Nephron progenitor cell (in vitro differentiated cells): ENCODE measurements at places on chromosomes 6 and 20.
A peak's percentile ranks its signal among the peaks of the same experiment; 100 is the strongest.

GRCh38 chr20:19344341-19344740 lies 131.9 kb downstream of the SLC24A3 start:
- no peak for DNase-seq

DNA sequence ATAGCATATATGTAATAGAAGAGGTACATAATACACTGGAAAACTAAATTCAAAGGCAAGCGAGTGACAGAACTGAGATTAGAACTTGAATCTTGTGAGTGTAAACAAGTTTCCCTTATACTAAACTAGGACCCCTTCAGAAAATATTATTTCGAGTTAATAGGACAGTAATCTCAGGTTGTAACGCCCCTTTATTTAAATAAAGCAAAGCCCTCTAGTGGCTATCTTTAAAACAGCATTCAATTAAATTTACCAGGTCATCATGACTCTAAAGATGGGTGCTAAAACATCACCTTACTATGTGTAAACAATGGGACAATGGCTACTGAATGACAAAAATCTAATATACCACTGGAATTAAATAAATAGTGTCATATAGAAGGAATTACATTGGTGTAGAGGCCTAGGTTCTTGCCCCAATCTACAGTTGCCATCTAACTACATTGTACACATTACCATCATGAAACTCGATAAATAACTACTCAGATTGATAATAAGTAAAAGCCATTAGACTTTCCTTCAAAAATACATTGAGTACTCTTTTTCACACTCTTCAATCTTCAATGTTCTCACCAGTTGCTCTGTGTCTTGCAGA lies 255.4 kb upstream of the IRAK1BP1 start:
- no peak for DNase-seq

GRCh38 chr20:52226370-52226769 lies 34.8 kb upstream of the ZFP64 start:
- no peak for DNase-seq

- DNase-seq, result no peak
Observed at GRCh38 chr6:121733234-121733633, 297.8 kb downstream of the GJA1 start.

DNA sequence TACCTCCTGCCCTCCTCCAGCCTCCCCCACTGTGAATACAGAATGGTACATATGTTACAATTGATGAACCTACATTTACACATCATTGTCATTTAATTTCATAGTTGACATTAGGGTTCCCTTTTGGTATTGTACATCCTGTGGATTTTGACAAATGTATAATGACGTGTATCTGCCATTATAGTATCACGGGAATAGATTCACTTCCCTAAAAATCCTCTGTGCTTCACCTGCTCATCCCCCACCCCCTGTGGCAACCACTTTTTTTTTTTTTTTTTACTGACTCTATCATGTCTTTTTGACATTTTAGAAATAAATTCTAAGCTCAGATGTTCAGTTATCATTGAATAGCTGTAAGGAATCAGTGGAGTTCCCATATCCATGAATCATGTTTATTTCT lies 30.4 kb downstream of the HECA start:
- no peak for DNase-seq

DNA sequence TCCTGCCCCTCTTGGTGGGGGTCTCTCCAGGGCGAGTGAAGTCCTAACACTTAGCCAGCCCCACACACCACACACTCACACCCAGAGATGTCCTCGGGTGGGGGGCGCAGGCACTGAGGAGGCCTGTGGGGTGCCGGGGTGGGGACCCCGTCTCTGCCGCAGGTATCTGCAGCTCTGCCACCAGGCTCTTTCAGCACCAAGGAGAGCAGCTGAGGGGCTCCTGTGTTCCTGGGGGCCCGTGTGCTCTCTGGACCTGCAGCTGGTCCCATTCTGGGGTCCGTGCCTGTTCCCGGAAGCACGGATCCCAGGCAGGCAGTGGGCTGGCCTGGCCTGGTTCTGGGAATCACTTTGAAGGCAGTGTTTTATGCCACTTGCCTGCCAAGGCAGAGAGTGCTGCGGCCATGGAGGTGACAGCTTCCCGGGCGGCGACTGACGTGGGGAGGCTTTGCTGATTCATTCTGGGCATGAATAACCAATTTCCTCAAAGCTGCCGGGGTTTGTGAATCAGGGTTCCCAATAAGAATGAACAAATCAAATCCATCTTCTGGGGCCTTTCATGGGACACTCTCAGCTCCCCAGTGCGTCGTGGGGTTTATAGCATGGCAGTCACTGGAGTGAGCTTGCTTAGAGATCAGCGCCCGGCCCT lies 54.4 kb upstream of the SLCO4A1 start:
- peak; percentile 80 for DNase-seq

DNA sequence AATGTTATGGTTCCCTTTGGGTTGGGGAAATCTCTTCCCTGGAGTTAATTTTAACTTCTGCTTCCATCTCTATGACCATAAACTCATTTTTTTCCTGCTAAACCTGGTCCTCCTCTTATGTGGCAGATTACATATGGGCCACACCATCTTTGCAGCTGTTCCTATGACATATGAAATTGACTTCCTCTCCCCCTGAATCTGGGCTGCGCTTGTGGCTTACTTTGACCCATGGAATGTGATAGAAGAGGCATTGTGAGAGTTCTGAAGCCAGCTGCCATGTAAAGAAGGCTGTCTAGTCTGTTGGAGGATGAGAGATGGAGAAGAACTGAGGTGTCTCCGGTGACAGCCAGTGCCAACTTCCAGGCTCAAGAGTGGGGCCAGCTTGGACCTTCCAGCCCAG lies 100.1 kb downstream of the CDC5L start:
- no peak for DNase-seq

DNA sequence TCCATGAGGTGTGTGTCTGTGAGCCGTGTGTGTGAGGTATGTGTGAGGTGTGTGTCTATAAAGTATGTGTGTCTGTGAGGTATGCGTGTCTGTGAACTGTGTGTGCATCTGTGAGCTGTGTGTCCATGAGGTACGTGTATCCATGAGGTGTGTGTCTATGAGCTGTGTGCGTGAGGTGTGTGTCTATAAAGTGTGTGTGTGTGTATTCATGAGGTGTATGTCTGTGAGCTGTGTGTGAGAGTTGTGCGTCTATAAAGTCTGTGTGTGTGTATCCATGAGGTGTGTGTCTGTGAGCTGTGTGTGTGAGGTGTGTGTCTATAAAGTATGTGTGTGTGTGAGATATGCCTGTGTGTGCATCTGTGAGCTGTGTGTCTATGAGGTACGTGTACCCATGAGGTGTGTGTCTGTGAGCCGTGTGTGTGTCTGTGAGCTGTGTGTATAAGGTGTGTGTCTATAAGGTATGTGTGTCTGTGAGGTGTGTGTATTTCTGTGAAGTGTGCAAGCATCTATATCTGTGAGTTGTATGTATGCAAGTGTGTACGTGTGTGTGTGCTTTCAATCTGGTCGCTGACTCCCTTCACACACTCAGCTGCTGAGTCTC lies 91.9 kb upstream of the FOXP4 start:
- DNase-seq, result no peak

DNA sequence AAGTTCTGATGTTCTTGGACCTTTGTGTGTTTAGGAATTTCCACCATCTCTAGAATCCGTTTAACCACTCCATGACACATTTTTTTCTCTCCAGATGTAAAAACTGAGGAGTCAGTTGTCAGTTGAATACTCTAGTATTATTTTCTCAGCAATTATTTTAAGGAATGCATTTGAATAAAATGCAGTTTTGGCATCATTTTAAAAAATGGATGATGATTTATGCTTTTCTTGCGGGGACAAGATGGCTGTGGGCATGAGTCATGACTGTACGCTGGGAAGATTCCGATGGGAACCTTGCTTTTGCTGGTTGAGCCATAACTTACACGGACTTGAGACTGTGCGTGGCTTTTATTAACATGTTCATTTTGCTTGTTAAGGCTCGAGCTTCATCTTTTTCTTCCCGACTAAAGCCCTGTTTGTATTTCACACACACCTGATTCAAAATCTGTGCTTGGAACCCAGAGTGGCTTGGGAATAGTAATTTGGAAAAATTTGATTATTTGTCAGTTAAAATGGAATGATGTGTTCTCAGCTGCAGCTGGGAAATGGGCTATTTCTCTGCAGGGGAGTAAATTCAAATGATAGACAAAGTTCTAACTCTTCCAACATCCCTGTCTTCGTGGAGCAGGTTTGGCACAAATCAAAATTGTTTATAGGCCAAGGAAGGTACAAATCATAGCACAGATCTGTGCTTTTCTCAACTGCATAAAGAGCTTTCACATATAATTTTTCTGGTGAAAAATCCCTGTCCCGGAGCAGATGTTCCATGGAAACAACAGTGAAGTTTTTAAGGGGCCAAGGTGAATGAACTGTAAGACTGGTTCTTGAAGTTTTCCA lies 470.5 kb upstream of the JAG1 start:
- no peak for DNase-seq

GRCh38 chr6:73519926-73520687 lies 725 bp downstream of the EEF1A1 start:
- DNase-seq, result peak; percentile 64

DNA sequence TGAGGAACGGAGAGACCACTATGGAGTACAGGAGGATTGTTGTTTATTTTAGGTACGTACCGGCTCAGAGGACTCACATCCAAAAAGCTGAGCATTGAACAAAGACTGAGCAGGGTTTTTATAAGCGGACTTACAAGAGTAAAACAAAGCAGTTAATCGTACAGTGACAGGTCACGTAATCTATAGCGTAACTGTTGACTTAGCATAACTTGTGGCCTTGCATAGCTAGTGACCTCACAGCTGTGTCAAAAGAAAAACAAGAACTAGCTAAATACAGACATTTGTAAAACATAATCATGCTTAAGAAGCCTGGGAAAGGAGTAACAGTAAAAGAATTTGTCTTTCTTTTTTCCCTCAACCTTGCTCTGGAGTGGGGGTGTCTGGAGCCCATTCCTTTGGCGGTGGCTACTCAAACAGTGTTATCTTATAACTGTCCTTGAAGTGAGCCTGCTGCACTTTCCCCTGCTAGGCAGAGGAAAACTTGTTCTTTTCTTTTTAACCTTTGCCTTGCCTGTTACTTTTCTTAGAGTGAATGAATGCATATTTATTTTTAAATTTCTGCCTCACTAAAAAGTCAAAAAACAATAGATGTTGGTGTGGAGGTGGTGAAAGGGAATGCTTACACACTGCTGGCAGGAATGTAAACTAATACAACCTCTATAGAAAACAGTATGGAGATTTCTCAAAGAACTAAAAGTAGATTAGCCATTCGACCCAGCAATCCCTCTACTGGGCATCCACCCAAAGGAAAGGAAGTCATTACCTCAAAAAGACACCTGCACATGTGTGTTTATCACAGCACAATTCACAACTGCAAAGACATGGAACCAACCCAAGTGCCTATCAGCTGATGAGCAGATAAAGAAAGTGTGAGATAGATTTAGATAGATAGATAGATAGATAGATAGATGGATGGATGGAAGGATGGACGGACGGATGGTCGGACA lies 109.0 kb downstream of the TAF4 start:
- DNase-seq, result no peak

GRCh38 chr6:45822873-45823272 lies 192.8 kb downstream of the CLIC5 start:
- DNase-seq, result no peak

GRCh38 chr20:15339264-15339663 lies 1001.9 kb upstream of the FLRT3 start:
- DNase-seq, result no peak

DNA sequence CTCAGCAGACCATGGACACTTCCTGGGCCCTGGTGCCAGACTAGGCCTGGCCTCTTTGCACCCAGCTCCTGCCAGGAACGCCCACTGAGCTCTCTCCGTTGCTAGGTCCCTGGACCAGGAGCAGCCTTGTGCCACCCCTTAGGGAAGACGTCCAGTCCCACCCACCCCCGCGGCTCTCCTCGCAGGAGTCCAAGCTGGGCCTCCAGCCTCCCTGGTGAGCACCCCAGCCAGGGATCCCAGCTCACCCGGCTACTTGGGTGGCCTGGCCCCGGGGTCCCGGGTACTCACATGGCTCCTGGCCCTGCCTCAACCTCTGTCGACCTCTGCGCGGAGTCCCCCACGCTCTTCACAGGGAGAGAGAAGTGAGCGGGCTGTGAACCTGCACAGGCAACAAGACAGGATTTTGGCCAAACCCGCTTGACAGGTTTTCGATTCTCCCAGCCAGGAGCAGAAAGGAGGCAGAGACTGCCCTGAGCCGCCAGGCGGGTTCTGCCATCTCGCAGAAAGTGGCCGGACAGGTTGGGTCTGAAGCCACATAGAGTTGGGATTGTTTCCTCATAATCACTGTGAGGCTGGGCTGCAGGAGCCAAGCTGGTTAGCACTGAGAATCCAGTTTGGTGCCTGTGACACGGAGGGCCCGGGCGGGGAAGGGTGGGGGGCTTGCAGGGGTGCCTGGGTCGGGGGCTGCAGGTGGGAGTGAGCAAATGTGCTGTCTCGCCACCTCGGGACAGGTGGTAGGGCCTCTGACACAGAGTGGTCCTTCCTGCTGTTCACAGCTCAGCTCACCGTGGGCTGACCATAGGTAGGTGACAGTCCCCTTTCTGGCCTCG lies at the start of gene RBBP8NL:
RBBP8NL (minus strand) TSS at position 368 of the 830 bp plus-strand sequence. CDS start 7,892 bp downstream, outside the sequence.
- DNase-seq, result no peak

GRCh38 chr20:50953196-50953595 lies 5.1 kb downstream of the DPM1 start:
- no peak for DNase-seq

- DNase-seq, result no peak
Observed at GRCh38 chr6:3359101-3359752, 97.6 kb downstream of the SLC22A23 start.

DNA sequence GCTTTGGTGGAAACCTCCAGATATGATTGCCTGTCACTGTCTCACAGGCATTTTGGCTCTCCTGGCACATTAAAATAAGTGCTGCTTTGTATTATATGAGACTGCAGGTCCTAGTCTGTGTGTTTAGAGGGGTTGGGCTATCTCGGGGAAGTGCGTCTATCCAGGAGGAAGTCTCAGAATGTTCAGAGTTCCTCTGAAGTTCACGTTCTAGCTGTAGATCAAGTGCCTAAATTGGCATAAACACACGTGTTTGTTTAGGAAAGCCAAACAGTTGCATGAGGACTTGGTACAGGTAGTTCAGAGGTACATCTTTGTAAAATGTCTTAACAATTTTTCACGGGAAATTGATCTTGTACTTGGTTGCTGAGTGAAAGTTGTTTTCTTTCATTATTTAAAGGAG lies 36.4 kb upstream of the SLC22A1 start:
- no peak for DNase-seq

DNA sequence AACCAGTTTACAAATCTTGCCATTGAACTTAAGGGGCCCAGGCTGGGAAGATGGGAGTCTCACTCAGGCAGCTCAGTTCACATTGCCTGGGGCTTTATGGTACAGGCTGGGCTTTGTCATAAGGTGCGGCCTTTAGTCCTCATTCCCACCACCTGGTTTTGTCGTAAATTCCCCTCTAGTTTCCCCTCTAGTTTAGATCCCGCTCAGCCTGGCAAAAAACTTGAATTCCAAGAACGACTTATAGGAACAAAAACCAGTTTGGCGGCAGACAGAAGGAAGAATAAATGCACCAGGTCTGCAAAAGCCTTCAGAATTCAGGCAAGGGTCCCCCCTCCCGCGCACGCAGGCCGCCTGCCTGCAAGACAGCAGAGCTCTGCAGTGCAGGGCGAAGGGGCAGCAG lies 4.1 kb downstream of the BMP7 start:
- no peak for DNase-seq

GRCh38 chr20:10927011-10927583 lies 253.3 kb upstream of the JAG1 start:
- DNase-seq, result no peak
